ENCODE measurements at places on chromosomes 5 and 9. TPM values are rescaled to one million over a fixed set of nuclear protein-coding genes. Genes with fewer than 3 reads are reported as not detected.

GFPT2 gene
- total RNA-seq, result 37.3 TPM

TAF11L10 gene
- total RNA-seq, result not detected

BARHL1 gene
- total RNA-seq, result not detected

EMB gene
- 55.1 TPM for total RNA-seq

DNA sequence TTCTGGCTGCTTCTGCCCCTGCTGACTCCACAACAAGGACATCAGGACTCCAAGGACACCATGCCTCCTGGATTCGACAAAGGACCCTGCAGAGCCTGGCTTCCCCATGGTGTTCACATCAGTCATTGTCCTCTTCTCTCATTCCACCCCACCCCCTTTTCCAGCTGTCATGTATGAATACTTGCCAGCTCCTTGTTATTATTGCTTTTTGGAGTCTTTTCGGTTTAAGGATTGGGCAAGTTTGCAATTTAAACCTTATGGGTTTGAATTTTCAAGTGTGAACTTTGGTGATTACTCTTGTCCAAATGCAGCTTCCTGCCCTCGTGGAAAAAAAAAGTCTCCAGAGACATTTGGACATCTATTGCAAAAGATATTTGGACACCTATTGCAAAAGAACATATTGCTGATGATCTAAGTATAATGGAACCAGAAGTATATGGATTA is 14.2 kb upstream of the LVRN start:
- no peaks in the 10 kb centered on the region for H3K4me1 ChIP-seq
- DNase-seq, result no peak
- H3K27ac ChIP-seq, result no peak overlapping the region

DNA sequence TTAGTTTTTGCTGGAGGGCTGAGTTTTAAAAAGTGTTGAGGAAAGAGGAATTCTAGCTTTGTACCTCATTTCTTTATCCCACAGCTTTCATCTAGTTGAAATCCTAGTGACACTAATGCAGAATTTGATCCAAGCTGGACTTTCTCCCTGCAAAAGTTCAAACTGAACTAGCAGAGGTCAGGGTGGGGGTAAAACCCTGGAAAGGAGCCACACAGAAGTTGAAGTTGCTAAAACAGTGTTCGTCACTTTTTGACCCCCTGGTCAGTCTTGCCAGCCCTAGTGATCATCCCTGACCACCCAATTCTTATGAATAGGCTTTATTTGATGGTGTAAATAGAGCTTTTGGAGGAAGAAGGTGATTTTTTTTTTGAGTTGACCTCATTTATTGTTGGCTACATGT is 390.4 kb downstream of the TMEM38B start:
- H3K4me1 ChIP-seq, result no peaks in the 10 kb centered on the region
- no peak overlapping the region for H3K4me3 ChIP-seq
- H3K27me3 ChIP-seq, result no peaks in the 10 kb centered on the region
- H3K36me3 ChIP-seq, result no peaks in the 10 kb centered on the region
- no peak overlapping the region for H3K27ac ChIP-seq

GRCh38 chr5:62310426-62311143 is 4.6 kb downstream of the KIF2A start:
- H3K4me3 ChIP-seq, result no peak overlapping the region
- no peak overlapping the region for H3K27ac ChIP-seq
- H3K27me3 ChIP-seq, result no peaks in the 10 kb centered on the region

GRCh38 chr9:6512085-6512657 is 99.2 kb downstream of the UHRF2 start:
- no peaks in the 10 kb centered on the region for H3K4me1 ChIP-seq
- no peak overlapping the region for H3K27ac ChIP-seq
- no peak overlapping the region for H3K4me3 ChIP-seq
- peaks cover 40% of the 10 kb centered on the region for H3K36me3 ChIP-seq

GRCh38 chr5:147935032-147935431 is 28.7 kb upstream of the C5orf46 start:
- H3K4me3 ChIP-seq, result no peak overlapping the region
- H3K36me3 ChIP-seq, result no peaks in the 10 kb centered on the region
- no peak overlapping the region for H3K27ac ChIP-seq
- no peaks in the 10 kb centered on the region for H3K4me1 ChIP-seq
- no peak for DNase-seq

DNA sequence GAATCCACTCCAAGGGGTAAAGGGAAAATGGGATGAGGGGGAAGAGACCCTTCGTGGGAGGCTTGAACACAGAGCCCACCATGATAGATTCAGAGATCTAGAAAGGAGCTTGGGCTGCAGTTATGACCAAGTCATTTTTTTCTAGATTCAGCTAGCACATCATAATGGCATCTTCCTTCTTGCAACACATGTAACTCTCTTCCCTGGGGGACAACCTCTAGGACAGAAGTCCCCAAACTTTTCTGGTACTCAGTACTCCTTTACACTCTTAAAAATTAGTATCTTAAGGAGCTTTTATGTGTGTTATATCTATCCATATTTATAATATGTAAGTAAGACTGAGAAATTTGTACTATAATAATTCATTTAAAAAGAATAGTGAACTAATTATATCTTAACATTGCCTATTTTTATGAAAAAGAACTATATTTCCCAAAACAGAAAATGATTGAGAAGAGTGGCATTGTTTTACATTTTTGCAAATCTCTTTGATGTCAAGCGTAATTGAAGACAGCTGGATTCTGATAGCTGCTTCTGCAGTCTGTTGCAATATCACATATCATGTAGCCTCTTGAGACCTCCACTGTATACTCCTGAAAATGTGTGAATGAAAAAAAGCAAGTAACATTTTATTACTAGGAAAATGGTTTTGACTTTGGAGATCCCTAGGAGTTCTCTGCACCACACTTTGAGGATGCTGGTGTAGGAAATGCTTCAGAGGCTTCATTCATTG is 875 bp downstream of the ACO1 start:
- no peak for DNase-seq
- peaks cover 4% of the 10 kb centered on the region for H3K4me1 ChIP-seq
- peak overlapping the region; percentile 84 for H3K4me3 ChIP-seq
- no peak overlapping the region for H3K27ac ChIP-seq
- no peaks in the 10 kb centered on the region for H3K36me3 ChIP-seq
- H3K27me3 ChIP-seq, result peaks cover 36% of the 10 kb centered on the region
